CD8-positive, alpha-beta memory T cell (primary cell): ENCODE measurements at places on chromosomes 6 and 20.
A peak's percentile ranks its signal among the peaks of the same experiment; 100 is the strongest.

DNA sequence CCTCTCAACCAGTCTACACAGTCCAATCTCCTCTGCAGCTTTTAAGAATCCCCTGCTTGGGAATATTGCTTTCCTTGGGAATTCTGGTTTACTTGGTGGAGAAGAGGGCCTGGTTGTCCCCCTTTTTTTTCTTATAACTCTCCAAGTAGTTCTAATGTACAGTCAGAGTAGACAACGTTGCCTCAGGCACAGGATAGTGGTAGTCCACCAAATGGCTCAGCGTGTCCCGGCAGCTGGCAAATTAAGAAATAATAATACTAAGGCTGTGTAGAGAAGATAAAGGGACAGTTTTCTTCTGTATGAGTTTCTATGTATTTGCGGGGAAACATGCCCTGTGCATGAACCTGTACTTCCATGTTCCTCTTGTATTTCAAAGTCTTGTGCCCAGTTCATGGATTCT is 145.7 kb upstream of the RREB1 start:
- no peak for DNase-seq

GRCh38 chr6:164109770-164110140 is 695.2 kb downstream of the QKI start:
- DNase-seq: no peak

DNA sequence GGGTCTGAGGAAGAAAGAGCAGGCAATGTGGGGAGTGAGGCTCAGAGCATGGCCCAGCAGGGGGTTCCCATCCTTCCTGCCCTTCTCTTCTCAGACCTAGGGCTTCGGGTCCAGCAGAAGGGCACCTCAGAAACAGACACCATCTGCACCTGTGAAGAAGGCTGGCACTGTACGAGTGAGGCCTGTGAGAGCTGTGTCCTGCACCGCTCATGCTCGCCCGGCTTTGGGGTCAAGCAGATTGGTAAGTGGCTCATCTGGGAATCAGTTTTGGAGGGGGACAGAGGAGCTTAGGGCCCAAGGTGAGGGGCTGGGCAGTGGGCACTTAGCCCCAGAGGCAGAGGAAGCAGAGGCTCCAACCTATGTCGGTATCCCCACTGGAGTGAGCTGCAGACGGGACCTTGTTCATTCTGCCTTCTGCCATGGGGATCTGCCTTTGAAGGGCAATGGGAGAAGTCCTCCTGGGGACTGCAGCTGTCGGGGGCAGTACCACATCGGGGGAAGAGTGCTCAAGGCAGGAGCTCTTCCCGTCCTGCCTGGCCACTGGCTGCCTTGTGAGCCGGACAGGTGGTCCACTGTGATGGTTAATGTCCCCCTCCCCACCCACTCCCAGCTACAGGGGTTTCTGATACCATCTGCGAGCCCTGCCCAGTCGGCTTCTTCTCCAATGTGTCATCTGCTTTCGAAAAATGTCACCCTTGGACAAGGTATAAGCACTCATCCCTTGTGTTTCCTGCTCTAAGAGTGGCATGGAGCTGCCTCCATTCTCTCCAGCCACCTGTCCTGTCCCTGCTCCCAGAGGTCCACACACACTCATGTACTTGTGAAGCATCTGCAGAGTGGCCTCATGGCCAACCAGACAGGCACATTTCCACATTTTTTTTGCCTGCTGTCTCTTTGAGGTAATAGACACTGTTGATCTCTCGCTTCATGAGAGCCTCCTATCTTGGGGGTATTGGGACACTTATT is 4.7 kb downstream of the CD40 start:
- DNase-seq: no peak

- no peak for DNase-seq
These were observed 307.9 kb downstream of the KIF16B start for GRCh38 chr20:16265334-16265733.

- DNase-seq: no peak
These were observed 44.0 kb upstream of the TRAM2 start for GRCh38 chr6:52620906-52621190.

DNA sequence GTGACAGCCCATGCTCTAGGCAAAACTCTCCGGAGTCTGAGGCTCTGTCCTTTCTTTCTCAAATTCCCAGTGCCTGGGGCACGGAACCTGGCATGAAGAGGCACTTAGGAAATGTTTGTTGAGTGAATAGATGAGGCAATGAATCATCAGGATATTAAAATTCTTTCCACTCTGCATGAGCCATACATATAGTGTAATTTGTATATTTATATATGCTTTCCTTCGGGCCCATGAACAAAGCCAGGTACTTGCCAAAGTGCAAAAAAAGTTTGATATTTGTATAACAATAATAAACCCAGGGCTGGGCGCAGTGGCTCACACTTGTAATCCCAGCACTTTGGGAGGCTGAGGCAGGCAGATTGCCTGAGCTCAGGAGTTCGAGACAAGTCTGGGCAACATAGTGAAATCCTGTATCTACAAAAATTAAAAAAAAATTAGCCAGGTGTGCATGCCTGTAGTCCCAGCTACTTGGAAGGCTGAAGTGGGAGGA is 212.3 kb upstream of the ZNF217 start:
- no peak for DNase-seq

- no peak for DNase-seq
These were observed 38.0 kb downstream of the C20orf203 start for GRCh38 chr20:32635764-32636163.

GRCh38 chr6:90676516-90677300 is 89.8 kb upstream of the MAP3K7 start:
- no peak for DNase-seq

DNA sequence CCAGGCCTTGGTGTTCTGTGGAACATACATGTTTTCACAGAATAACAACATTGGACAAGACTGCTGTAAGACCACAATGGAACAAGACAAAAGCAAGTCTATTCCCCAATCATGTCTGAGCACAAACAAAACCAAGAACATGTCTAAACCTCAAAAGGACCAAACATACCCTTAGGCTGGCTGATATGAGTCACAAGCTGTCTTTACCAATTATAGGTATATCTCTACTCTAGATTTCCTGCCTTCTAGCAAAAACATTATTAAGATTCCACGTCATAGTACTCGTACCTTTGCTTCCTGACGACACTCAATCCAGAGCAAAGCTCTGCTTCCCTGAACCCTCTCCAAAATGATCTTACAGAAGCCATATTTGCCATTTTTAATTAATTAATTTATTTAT is 15.4 kb upstream of the L3MBTL1 start:
- DNase-seq: no peak

DNA sequence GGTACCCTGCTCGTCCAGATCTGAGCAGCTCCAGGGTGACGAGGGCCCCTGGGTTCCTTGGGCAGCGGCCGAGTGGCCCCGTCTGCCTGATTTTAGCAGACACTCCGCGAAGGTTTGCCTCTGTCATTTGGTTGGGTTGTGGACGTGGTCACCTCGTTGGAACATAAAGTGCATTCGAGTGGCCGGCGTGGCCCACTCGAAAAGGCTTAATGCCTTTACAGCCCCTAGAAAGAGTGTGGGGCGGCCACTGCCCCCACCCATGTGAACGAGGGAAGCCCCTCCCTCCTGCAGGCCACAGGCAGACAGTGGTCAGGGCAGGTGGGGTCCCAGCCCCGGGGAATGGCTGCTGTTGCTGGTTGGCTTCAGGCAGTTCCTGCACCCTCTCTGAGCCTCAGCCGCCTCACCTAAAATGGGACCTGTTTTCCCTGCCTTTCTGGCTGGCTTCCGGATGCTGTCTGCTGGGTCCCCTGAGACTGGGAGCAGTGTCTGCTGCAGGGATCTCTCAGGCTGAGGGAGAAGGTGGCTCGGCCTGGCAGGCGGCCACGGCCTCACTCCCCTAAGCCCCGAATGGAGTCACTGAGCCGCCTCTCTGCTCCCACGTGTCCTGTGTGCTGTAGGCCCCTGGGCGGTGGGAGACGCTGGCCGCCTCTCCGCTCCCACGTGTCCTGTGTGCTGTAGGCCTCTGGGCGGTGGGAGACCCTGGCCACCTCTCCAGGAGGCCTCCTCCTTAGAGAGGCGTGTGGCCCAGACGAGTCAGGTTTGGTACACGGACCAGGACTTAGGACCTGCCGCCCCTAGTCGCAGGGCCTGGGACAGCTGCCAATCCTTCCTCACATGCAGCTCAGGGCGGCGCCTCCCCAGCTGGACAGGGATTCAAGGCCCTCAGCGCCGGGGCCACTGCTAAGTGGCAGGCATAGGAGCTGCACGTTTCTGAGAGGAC is 233.0 kb downstream of the ERMARD start:
- no peak for DNase-seq

DNA sequence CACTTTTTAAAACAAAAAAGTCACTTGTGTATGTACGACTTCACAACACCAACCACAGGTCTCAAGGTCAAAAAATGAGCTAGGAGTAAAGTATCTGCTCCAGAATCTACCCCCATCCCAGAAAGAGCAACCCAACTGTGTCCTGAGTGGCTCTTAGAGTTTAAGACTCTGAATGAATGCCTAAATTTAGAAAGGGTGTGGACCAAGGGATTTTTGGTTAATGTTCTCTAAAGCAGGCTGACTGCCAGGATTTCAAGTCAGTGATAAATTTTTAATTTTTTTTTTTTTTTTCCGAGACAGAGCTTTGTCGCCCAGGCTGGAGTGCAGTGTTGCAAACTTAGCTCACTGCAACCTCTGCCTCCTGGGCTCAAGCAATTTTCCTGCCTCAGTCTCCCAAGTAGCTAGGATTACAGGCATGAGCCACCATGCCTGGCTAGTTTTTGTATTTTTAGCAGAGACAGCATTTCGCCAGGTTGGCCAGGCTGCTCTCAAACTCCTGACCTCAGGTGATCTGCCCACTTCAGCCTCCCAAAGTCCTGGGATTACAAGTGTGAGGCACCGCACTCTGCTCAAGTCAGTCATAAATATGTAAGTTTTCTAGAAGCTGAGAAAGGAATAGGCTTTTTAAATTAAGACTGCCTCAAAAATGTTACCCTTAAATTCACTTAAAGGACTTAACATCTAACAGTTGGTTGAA is 20.2 kb downstream of the STAU1 start:
- DNase-seq: no peak

DNA sequence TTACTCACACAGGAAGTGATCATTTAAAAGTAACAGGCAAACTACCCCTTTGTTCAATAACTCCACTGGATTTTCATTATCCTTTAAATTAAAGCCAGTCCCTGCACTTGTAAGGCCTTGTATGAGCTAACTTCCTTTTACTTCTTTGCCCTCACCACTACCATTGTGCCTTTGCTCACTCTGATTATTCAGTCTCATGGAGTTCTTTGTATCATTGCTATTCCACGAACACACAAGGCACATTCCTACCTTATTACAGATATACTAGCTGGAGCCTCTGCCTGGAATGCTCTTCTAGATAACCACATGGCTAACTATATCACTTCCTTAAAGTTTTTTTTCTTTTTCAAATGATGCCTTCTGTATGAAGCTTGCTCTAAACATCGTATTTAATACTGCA is 748.6 kb upstream of the HS3ST5 start:
- no peak for DNase-seq

DNA sequence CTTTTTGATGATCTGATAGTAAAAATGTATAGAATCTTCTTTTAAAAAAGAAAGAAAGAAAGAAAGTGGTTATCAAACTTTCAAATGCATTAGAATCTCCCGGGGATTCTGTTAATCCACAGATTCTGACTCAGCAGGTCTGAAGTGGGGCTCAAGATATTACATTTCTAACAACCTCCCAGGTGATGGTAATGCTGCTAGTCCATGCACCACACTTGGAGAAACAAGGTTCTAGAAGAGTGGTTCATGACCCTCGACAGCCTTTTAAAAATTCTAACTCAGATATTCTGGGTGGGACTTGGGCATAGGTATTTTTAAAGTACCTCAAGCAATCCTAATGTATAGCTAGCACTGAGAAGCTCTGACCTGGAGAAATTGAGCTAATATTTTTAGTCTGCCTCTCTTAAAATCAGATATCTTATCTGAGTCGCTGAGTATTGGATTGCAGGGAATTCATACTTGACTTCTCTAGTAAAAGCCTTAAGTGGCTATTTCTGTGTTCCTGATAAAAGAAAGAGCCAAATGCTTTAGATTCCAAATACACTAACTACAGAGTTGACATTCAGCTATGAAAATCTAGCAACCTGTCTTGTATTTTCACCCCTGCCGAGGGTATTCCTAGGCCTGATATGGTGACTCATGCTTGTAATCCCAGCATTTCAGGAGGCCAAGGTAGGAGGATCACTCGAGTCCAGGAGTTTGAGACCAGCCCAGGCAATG is 252.4 kb downstream of the PHACTR1 start:
- DNase-seq: no peak

GRCh38 chr6:95185874-95186273 is 391.5 kb upstream of the MANEA start:
- no peak for DNase-seq

DNA sequence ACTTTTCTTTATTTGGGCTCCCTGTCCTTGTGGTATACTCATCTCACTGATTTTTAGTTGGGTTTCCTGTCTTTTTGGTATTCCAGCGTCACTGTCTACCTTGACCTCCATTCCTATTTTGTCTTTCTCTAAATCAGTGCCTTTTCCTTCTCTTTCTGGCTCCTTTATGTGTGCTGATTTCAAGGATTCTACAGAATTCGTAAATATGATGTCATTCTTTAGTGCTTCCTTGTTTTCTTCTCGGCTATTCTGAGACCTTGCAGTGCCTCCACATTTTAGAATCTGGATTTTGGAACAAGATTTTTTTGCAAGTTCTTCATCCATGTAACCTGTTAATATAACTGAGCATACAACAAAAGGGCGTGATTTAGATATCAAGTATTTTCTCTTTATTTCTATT is 69.8 kb upstream of the NOTCH4 start:
- DNase-seq: no peak

DNA sequence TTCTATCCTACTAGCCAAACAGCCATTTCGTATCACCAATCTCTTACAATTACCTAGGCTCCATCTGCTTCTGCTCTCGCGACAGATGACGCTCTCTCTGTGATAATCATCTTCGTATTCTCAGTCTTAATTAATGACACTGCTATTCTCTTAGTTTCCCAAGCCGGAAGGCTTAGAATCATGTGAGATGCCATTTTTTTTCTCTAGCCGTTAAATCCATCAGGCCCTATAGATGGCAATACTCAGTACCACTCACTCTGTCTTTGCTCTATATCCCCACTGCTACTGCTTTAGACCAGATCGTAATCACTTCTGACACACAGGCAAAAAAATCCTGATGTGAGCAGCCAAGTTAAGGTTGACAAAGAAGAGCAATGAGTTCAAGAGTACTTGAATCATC is 2.1 kb upstream of the THEMIS start:
- DNase-seq: peak; percentile 19

GRCh38 chr20:57439432-57439831 is 48.2 kb downstream of the RBM38 start:
- DNase-seq: no peak

DNA sequence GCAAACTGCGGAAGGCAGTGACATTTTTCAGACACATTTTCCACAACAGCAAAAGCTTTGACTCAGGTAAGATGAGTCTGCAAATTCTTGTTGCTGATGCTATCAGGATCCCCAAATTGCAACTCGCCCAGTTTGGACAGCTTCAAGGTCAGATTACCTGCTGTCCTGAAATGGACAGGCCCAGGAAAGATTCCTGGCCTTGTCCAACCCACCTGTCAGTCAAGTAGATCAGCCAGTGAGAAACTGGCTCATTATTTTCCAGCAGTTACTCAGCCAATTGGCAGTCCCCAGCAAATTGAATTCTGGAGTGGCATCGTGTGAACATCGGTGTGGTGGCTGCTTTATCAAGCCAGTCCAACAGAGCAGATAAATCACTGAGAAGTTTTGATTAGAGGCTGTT is 84.5 kb upstream of the SNAP25 start:
- DNase-seq: no peak
